ENCODE measurements at places on chromosomes 5 and 9. TPM values are rescaled to one million over a fixed set of nuclear protein-coding genes. Genes with fewer than 3 reads are reported as not detected.

- H3K36me3 ChIP-seq = no peaks in the 10 kb centered on the region
- H3K4me3 ChIP-seq = no peak overlapping the region
- H3K4me1 ChIP-seq = no peaks in the 10 kb centered on the region
- DNase-seq = no peak
- H3K27me3 ChIP-seq = no peaks in the 10 kb centered on the region
These were observed 46.1 kb upstream of the TMED7 start for GRCh38 chr5:115671939-115672338.

DNA sequence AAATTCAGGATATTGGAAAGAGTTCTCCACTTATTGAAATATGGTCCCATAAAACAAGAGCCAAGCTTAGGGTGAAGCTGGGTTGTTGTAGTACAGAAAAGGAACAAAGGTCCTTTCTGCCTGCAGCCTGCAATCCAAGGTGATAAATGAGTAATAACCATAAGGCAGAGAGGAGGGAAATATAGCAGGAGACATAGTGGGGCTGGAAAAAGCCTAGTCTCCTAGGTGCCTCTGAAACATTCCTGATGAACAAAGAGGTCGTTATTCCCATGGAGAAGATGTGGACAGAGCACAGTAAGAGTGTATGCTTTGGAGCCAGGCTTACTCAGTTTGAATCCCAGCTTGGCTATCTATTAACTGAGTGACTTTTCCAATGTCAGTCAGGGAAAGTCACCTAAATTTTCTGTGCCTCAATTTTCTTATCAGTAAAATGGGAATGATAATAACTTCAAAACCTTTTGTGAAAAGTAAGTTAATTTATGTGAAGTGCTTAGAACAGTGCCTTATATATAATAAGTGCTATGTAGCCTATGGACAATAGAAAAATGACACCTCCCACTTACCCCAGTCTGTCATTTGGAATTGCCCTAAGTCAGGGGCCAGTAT, 110.8 kb upstream of the GRIN3A start:
- no peaks in the 10 kb centered on the region for H3K4me1 ChIP-seq
- no peak overlapping the region for H3K27ac ChIP-seq
- no peak overlapping the region for H3K4me3 ChIP-seq
- no peaks in the 10 kb centered on the region for H3K36me3 ChIP-seq
- no peaks in the 10 kb centered on the region for H3K27me3 ChIP-seq

Gene MOB3B
- 6.4 TPM for total RNA-seq

Gene WDR55
- total RNA-seq = 24.2 TPM

- DNase-seq = no peak
- no peaks in the 10 kb centered on the region for H3K27me3 ChIP-seq
- H3K27ac ChIP-seq = no peak overlapping the region
- H3K4me1 ChIP-seq = no peaks in the 10 kb centered on the region
- H3K4me3 ChIP-seq = no peak overlapping the region
These were observed 34.7 kb downstream of the LRSAM1 start for GRCh38 chr9:127485995-127486394.

Gene FGF18
- 0.79 TPM for total RNA-seq

- no peak overlapping the region for H3K27ac ChIP-seq
- H3K4me3 ChIP-seq = no peak overlapping the region
- no peak for DNase-seq
- no peaks in the 10 kb centered on the region for H3K36me3 ChIP-seq
- H3K4me1 ChIP-seq = peaks cover 15% of the 10 kb centered on the region
These were observed 169.9 kb downstream of the MACROH2A1 start for GRCh38 chr5:135229122-135229521.
